ENCODE measurements at places on chromosomes 3 and 15.

GRCh38 chr3:149382518-149382917 is 5.1 kb upstream of the TM4SF1 start:
- no peak for DNase-seq

- DNase-seq: no peak
Observed at GRCh38 chr3:136802481-136802996, 16.4 kb upstream of the SLC35G2 start.

DNA sequence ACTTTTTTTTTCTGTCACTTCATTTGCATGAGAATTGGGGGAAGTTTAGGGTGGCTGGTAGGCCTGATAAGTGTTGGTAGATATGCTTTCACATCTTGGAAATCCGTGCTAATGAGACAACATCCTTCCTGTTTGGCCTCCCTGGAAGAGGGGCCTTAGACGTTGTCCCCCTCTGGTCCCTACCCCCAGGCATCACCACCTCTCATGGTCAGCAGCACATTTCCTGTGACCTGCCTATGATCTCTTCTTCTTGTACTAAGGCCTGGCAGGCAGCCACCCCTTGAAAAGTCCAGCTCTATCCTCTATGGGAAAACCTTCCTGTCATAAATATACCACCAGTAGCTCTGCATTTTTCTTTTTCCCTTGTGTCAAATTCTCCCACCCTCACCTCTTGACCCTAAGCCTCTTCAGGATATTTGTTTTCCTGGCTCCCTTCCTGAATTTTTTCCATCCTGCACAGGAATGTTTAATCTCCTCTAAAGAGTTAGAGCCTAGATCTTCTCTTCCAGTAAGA is 107.8 kb downstream of the SNRK start:
- DNase-seq: no peak

DNA sequence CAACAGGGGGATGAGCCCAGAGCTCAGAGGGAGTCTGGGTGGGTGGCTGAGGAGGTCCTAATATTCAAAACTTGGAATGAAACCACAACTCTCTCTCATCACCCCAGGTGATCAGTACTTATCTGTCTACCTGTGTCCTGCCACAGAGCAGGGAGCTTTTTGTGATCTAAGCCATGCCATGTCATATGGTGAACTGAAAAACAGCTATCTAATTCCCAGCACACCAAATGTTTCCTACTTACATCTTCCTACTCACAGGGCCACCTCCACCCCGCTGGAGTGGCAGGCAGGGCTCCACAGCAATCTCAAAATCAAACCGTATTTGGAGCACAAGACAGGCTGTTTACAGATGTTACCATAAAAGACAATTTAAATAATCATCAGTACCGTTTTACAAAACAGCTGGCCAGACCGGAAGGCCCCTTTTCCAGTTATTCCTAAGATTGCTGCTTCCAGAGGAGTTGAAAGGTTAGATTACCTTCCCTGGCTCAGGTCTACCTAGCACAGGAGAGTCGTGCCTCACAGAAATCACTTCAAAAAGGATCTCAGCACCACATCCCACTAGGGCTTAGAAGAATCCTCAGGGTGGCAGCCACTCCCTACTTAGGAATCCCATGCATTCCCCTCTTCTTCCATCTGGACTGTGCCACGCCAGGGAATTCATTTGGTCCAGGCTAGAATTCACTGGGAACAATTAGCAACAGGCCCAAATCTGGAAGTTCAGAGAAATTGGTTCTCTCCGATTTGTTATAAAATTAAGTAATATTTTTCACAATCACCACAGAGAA is 226.6 kb upstream of the IL12A start:
- peak; percentile 58 for DNase-seq

DNA sequence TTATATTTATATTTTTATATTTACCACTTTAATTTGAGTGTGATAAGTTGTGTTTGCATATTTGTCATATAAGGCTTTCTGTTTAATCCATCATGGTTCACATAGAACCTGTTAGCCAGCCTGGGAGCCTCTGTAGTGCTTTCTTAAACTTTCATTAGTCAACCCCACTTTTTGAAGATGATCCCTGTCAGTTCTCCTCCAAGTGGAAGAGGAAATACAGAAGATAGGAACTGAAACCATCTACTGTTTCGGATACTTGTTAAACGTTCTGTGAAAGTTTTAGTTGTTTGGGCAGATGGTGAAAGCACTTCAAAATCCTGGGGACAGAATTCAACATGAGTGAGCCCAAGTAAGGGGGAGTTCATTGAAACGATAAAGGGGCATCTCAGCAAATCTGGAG is 4.6 kb upstream of the SAMMSON start:
- DNase-seq: no peak

DNA sequence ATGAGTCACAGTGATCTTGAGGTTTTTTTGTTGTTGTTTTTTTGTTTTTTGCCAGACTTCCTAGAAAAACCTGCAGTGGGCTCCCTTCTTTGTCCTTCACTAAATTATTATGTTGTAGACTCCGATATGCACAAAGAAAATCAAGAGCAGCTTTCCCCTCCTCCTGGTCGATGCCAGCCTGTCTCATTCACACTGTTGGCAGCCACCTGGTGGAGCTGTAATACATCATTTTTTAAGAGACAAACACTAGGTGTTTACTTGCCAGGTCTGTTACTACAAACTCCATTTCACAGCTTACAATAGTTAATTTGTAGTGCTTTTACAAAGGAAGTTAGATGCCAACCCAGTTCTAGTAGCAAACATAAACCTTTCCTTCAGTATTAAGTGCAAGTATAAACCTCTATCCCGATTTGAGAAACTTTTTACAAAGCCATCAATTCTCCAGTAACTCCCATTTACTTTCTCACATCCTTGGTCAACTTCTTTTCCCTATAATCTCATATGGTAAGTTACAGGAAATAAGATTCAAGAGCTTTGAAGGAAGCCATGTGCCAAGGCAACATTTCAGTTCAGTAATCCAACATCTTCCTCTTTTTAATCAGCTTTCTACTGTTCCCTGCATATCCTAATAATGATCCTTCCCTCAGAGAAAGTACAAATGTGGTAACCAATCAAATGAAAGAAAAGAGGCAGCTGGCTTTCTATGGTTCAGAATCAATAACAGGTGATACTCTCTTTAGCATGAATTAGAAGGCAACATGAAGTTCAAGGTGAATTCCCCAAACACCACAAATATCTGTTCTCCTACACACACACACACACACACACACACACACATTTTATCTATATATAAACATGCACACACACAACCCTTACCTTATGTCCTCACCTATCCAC is 14.0 kb downstream of the AAGAB start:
- peak; percentile 57 for DNase-seq

GRCh38 chr3:175857666-175858270 is 998.6 kb downstream of the NAALADL2 start:
- no peak for DNase-seq

- no peak for DNase-seq
Observed at GRCh38 chr3:87332789-87333188, 56.4 kb upstream of the POU1F1 start.

- DNase-seq: no peak
Observed at GRCh38 chr3:170513642-170514041, 72.2 kb downstream of the SLC7A14 start.

GRCh38 chr3:11908981-11909698 is 62.5 kb upstream of the TAMM41 start:
- no peak for DNase-seq

DNA sequence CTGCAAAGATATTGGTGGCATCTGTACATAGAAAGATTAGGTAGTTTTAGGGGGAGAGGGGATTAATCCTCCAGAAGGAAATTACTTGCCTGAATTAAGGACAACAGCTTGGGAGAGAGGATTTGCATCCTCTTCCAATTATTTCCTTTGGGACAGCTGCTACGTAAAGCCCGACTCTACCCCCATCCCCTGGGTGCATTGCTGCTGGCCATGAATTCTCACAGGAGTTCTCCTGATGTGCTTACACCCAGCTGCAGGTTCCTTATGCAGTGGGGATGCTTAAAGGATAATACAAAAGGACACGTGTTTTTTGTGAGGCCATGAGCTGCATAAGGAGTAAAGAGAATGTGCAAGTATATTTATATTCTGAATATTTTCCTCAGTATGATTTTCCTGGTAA is 132.3 kb downstream of the VPS8 start:
- DNase-seq: no peak

DNA sequence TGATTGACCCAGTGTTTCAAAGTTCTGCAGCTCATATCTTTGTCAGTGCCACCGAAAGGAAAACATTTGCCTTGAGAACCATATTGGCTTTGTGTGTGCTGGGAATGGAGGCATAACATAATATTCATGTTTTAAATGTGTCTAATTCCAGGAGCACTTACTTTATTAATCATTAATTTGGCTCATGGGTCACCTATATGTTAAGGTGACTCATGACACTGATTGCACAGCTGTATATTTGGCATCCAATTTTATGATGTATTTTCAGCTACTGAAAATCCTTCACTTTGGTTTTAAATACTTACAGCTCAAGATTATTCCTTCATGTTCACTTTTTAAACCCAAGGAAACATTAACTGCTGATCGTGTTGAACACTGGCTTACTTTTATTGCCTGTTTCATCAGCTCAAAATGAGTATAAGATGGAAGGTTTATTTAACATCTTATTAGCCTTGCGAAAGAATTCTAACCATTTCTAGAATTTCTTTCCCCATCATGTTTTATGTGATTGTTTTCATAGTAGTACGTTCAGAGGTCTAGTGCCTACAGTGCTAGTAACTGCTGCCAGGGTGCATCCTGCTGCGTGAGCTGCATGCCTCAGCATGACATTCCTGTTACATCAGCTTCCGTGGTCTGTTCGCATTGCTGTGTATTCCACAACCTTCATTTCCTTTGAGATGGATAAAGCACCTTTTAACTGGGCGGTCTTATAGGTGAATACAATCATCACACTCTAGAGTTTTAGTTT is 63.7 kb downstream of the LRCH3 start:
- peak; percentile 92 for DNase-seq

- DNase-seq: no peak
Observed at GRCh38 chr3:186132487-186132886, 23.6 kb upstream of the ETV5 start.

GRCh38 chr3:124364317-124365020 is 365.8 kb upstream of the UMPS start:
- no peak for DNase-seq

- DNase-seq: no peak
Observed at GRCh38 chr3:174409086-174409743, 449.9 kb upstream of the NAALADL2 start.

DNA sequence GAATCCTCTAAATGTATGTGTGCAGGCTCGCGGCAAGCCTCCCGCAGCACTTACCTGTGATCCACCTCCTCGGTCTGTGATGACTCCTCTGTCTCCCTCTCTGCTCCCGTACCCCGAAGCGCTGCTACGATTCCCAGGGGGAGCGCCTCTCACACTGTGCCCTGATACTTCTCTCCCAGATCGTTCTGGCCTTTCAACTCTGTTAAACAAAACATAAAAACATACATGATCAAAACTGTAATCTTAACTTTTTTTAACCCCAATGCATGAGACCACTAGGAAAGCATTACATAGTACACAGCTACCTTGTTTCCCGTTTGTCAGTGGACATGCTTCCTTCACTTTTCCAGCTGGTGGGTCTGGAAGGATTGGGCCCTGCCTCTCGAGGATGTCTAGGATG is 46.6 kb downstream of the SLTM start:
- no peak for DNase-seq
